ENCODE measurements at places on chromosomes 11 and 22.

GRCh38 chr11:65217441-65218423 is 36.0 kb downstream of the CAPN1 start:
- DNase-seq = no peak

GRCh38 chr11:33552756-33553155 is 147.9 kb downstream of the C11orf91 start:
- DNase-seq = no peak

- DNase-seq = no peak
Measured at GRCh38 chr11:126591966-126592489, 236.5 kb downstream of the ST3GAL4 start.

DNA sequence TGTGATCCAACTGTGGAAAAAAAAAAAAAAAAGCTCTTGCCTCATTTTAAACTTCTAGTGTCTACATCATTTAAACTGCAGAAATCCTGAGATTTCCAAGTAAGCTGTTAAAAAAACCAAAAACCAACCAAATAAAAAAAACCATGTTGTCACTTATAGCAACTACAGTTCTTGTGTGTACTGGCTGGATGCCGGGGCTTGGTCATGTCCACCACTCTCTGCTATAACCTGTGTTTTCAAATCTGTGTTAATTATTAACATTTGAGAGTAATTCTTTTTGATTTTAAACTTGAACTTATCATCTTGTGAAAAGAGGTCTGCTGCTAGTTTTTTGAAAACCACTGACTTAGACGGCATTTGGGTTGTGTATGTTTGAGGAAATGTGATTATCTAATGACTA is 32.2 kb upstream of the BID start:
- DNase-seq = no peak

DNA sequence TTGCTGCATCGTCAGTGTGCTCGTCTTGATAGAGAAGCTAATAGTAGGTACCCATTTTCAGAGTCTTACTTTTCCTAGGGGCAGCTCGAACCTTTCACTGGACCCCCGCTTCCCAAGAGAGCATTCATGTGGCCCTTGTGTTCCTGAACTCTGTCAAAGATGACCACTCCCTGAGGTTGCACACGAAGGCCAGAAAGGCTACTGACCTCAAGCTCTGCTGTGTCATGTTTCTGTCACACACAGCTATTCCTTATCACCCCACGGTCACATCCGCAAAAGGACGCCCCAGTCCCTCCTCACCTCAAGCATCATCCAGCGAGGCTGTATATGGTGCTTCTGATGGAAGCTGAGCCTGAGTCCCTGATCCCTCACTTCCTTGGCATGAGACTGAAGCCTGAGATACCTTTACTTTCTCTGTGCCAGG is 171.5 kb downstream of the LDLRAD3 start:
- no peak for DNase-seq

DNA sequence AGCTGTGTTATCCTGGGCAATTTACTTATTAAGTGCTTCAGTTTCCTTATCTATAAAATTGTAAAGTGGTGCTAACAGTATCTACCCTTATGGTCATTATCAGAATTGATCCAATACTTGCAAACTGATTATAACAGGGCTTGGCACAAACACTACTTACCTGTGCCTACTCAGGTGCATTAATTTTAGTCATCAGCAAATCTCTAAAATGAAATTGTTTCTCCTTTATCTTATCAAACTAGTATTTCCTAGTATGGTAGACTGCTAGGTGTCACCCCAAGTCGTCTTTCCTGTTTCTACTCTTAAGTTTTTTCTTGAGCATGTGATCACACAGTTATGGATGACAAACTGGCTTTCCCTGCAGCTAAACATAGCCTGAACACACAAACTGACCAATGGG is 4.3 kb upstream of the SLC25A17 start:
- DNase-seq = no peak

GRCh38 chr11:2813141-2813908 is 72.2 kb downstream of the CDKN1C start:
- no peak for DNase-seq

Data from stimulated activated CD4-positive, alpha-beta T cell treated with anti-CD3 and anti-CD28 coated beads, Interleukin-1b, Interleukin-23, amount 100 ng/mL, for 24 hours (primary cell).